Activated CD4-positive, CD25-positive, alpha-beta regulatory T cell (primary cell): ENCODE measurements at places on chromosomes 1 and 21.

DNA sequence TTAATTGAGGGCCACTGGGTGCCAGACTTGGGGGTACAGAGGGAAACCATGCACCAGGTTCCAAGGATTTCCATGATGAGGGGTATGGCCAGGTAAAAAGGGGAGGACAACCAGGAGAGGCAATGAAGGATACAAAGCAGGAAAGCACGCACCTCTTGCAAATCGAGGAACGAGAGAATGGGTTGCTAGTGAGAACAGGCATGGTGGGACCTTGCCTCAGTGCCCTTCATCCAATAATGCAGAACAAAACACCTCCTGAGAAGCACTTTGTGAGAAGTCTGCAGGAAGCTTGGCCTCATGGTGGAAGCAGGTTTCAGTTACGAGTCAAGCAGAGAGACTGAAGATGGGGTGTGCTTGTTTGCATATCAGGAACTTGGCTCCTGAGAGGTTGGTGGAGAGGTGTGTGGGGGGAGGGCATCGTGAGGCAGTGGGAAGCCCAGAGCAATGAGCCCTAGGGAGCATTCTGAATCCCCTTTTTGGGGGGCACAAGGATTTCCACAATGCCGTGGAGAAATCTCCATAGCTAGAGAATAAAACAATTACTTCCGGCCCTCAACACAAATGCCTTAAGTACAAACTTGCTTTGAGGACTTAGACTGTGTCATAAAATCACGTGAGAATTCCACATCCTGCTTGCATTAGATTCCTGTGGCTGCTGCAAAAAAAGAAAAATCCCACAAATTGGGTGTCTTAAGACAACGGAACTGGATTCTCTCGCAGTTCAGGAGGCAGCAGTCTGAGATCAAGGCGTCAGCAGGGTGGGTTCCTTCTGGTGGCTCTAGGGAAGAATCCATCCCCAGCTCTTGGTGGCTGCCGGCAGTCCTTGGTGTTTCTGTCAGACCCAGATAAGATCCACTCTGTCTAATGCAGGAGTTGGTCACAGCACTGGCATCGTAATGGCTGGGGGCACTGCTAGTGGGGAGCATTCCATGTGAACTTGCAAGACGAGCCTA is 54.9 kb upstream of the BACE2 start:
- DNase-seq = no peak

- no peak for DNase-seq
Measured at GRCh38 chr1:230773396-230774033, 26.3 kb downstream of the CAPN9 start.

GRCh38 chr1:198867182-198867581 is 228.3 kb downstream of the PTPRC start:
- no peak for DNase-seq

- no peak for DNase-seq
Measured at GRCh38 chr1:114289306-114289705, 135.6 kb upstream of the SYT6 start.

DNA sequence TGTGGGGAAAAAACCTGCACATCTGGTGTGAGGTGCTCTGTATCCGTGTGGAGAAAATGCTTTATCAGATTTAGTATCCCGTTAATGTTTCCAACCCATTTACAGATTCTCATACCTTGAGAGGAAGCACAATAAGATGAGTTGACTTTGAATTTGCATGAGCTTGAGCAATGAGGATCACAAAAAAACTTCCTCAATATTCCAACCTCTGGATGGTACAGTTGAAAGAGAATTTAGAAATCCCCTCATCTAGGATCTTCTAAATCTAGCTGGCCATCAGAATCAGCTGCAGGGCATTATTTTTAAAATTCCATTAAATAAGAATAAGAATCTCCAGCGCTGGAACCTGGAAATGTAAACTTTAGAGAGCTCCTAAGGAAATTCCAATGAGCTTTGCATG is 82.5 kb upstream of the NR5A2 start:
- no peak for DNase-seq

DNA sequence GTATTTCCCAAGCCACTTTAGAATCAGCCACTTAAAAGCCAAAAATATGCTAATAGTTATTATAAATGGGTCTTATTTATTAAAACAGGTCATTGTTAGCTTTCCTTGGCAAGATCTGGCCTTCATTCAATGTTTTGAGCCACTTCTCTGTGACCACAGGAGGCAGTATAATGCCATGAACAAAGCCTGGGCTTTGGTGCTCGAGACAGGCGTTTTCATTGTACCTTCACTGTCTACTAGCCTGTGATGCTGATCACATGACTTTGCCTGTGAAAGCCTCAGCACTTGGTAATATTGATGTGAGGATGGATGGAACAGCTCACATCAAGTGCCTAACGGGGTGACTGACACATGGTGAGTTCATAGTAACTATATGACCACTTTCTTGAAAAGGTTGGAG is 217.0 kb downstream of the RWDD3 start:
- no peak for DNase-seq

DNA sequence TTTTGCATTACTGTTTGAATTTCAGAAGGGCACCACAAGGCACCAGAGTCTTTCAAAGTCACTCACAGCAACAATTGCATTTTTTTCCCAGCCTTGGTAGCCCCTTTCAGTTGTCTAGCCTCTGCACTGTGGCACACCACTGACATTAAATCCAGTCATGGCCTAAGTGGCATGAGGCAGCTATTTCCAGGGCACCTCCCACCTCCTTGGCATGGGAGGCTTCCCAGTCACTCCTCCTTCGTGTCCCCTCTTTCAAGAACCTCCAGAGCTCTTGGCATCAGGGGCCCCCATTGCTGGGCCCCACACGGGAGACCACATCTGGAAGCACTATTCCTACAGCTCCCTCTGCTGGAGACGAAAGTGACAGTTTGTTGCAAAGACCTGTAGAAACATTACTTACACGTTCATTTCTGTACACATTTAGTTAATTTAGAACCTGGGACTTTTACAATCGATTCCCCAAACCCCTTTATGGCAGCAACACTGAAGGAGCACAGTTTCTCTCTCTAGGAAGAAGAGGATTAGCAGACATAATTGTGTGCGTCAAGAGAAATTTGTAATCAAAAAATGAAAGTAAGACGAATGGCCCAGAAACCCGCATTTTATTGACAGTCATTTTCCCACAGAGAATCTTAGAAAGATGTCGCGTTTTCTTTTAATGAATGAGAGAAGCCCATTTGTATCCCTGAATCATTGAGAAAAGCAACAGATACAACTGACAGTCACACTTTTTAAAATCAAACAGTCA is 5.7 kb upstream of the CHD5 start:
- no peak for DNase-seq

DNA sequence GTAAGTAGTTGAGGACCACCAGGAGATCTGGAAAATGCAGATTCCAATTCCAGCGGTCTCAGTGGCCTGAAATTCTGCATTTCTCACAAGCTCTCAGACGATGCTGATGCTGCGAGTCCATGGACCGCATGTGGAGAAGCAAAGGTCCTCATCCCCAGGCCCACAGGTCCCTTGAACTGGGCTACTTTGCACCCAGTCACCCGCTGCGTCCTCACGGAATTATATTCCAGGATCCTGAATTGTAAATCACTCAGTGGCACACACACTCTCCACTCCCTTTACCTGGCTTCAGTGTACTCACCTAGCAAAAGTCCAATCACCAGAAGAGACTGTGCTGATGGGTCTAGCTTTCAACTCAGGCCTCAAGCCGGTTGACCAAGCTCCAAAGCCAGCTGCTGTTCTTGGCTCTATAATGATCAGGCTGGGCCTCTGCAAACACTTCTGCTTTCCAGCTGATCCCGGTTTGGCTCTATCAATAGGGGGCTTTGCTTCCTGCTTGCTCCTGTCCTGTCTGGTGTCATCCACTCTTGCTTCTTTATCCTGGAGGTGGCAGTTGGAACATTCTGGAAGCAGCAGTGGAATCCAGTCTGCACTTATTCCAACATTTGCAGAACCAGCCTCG is 904 bp upstream of the RPL22 start:
- DNase-seq = no peak

DNA sequence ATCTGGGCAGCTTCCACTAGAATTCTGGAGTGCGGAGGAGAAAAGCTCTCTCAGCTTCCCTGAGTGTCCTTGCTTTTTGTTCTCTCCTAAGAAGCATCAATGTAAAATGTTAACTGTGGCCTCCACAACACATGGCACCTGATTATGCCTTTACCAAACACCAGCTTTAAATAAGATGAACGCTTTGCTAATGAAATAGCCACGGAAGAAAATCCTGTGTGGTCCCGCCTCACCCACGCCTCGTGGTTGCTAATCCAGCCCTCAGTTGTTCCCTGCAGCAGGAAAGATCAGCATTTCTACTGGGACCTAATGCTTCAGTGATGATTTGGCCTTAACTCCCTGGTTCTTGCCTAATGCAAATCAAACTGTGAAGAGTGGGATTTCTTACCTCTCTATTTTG is 1.8 kb upstream of the ERG start:
- DNase-seq = no peak

- no peak for DNase-seq
Measured at GRCh38 chr1:243471026-243471685, 215.3 kb downstream of the SDCCAG8 start.
